ENCODE measurements at places on chromosomes 11 and 22.

GRCh38 chr11:14789879-14790484 is 102.0 kb downstream of the CYP2R1 start:
- no peak for DNase-seq

DNA sequence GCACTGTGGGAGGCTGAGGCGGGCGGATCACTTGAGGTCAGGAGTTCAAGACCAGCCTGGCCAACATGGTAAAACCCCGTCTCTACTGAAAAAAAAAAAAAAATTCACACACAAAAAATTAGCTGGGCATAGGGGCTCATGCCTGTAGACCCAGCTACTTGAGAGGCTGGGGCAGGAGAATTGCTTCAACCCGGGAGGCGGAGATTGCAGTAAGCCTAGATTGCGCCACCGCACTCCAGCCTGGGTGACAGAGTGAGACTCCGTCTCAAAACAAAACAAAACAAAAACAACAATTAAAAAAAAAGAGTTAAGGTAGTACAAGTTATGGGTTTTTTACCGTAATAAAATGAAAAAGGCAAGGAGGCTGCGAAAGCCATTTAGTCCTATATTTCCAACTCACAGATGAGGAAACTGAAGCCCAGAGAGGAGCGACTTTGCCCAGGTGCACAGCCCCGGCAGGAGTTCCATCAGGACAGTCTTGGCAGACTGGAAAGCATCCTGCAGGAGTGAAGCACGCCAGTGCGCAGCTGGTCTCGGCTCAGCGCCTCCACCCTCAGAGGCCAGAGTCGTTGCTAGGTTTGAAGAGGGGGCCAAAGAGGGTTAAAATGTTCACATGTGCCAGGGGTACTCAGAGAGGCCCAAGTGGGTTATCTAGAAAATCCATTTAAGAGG is 3.8 kb upstream of the FADS3 start:
- no peak for DNase-seq

- peak; percentile 34 for DNase-seq
Observed at GRCh38 chr11:46541593-46542371, 52.0 kb downstream of the AMBRA1 start.

- DNase-seq, result no peak
Observed at GRCh38 chr22:24338726-24339451, 68.3 kb downstream of the SPECC1L start.

- no peak for DNase-seq
Observed at GRCh38 chr22:44369293-44369661, 56.5 kb upstream of the SHISAL1 start.

Measured in dorsolateral prefrontal cortex (tissue), 122 donors.